Stimulated activated CD4-positive, alpha-beta T cell treated with anti-CD3 and anti-CD28 coated beads, TNF-alpha, amount 100 ng/mL, for 24 hours (primary cell): ENCODE measurements at places on chromosomes 4 and X.
A peak's percentile ranks its signal among the peaks of the same experiment; 100 is the strongest.

GRCh38 chr4:98996056-98996764 lies 689 bp downstream of the METAP1 start:
- DNase-seq = no peak

- no peak for DNase-seq
Measured at GRCh38 chr4:139025841-139026240, 10.3 kb downstream of the NOCT start.

DNA sequence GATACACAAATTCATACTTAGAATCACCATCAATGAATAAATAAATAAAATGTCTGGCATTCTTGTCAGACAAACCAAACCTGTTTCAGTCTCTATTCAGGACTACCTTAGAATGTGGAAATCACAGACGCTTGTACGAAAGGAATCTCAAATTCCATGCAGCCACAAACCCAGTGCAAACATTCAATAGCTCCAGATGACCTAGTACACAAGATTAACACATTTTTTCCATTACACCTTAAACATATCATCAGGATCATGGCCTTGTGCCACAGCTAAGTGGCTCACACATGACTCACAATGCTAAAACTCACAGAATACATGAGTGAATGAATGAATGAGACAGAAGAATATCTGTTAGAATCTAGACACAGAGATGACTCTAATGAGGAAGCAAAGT lies 134.2 kb downstream of the PWWP3B start:
- DNase-seq = no peak

- DNase-seq = no peak
Measured at GRCh38 chrX:48576108-48576507, 1.8 kb downstream of the RBM3 start.

DNA sequence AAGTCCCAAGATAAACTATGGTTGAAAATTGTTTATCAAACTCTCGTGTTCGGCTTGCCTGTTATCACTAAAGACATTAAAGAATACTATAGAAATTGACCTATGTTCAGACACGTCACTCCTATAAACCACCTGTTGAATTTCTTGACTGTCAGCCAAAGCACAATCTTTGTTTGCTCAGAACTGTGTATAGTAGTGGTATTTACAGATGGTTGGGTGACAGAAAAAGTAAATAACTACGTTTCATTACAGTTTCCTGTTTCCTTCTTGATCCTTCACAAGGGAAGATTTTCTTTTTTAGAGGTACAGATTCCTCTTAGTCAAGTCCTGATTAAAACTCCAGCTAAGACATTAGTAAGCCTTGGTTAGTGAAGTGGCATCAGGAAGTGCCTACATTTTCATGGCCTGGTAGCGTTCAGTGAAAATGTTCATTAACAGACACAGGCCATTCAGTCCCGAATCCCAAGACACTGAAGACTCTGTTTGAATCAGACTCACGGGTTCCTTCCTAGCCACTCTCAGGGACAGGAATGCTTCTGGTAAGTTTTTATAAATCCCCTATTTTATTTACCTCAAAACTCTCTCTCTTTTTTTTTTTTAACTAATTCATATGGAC lies at the start of gene SMIM31:
SMIM31 (plus strand) TSS at position 259 of the 616 bp plus-strand sequence. CDS start 16,313 bp downstream, outside the sequence.
- no peak for DNase-seq

GRCh38 chr4:169024762-169025161 lies 14.7 kb upstream of the CBR4 start:
- DNase-seq = no peak

DNA sequence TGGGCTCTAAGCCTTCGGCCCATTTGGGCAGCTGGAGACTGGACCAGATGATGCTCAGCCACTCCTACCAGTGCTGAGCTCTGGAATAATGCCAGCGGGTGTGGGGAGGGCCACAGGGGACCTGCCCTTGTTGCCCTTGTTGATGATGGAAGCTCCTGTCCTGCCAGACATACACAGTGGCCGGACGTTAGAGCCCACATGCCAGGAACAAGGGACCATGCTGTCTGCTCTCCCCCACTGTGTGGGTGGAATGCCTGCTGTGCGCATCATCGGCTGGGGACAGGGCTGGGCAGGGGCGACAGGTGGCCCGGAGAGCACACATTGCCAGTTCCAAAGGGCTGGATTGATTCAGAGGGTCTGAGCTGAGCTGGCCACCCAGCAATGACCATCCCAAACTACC lies 2.0 kb downstream of the ABLIM2 start:
- no peak for DNase-seq

DNA sequence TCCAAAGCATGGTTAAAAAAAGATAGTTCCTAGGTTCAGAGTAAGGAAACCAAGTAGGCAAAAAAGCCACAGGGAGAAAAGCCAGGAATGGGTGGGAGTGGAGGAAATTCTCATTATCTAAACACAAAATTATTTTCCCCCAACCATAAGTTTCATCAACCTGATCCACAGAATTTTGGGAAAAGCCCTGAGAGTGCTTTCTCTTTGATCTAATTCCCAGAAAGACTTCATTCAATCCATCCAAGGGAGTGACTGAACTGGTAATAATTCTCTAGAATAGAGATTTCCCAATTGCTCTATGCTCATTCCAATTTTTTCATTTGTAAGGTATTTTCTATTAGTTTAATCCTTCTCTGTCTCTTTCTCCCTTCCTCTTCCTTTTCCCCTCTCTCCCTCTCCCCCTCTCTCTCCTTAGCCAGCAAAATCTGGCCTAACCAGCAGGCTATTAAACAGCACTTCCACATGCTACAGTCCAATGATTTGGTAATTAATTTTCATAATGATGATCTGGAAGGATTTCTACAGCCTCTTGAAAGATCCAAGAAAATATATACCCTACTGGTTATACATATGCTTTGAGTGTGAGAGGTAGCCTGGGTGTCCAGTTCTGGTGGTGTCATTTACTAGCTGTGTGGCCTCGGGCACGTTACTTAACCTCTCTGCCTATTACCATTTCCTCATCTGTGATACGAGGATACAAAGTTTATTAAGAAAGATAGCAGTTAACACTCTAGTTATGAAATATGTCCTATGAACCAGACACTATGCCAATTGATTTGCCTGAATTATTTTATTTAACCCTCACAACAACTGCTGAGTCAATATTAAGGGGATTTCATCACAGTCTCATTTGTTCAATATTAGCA lies 251.5 kb upstream of the RASGEF1B start:
- DNase-seq = no peak

DNA sequence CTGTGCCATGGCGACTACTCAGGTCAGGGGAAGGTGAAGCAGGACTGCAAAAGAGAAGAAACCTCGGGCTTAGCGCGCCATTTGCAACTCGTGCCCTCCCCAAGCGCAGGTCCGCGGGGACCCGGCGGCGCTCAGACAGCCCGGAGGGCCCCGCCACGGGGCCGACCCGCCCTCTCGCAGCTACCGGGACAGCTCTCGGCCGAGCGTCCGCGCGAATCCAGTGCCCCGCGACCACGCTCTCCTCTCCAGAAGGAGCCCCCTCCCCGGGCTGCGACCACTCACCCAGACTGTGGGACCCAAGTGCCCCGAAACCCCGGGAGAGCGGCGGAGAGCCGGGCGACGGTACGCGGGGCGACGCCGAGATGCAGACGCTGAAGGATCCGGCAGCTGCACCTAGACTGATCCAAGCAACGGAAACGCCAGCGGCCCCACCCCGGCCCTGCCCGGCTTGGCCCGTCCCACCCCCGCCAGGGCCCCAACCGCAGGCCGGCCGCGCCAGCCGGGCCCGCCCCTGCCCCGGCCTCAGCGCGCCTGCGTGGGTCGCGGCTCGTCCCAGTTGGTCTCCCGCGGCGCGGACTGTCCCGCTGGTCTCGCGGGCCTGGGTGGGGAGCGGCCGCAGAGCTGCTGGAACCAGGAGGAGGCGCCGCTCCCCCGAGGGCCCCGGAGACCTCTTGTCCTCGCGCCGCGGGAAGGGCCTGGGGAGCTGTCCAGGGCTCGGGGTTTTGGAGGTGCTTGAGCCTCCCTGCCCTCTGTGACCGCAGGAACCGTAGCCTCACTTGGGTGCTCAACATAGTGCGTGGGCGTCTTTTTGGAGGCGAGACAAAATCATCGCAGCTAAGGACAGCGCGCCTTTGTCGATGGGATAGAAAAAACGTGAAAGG lies at the start of gene ANXA5:
ANXA5 (minus strand) TSS at position 400 of the 881 bp plus-strand sequence; CDS start at position 9, 391 bp downstream.
- DNase-seq = peak; percentile 81

- DNase-seq = no peak
Measured at GRCh38 chr4:114082348-114082747, 102.9 kb upstream of the ARSJ start.

- DNase-seq = no peak
Measured at GRCh38 chrX:11352296-11352741, 59.1 kb downstream of the AMELX start.

GRCh38 chr4:146132445-146132844 lies 43.1 kb upstream of the LSM6 start:
- no peak for DNase-seq

GRCh38 chrX:66008328-66008970 lies 31.4 kb downstream of the VSIG4 start:
- no peak for DNase-seq

DNA sequence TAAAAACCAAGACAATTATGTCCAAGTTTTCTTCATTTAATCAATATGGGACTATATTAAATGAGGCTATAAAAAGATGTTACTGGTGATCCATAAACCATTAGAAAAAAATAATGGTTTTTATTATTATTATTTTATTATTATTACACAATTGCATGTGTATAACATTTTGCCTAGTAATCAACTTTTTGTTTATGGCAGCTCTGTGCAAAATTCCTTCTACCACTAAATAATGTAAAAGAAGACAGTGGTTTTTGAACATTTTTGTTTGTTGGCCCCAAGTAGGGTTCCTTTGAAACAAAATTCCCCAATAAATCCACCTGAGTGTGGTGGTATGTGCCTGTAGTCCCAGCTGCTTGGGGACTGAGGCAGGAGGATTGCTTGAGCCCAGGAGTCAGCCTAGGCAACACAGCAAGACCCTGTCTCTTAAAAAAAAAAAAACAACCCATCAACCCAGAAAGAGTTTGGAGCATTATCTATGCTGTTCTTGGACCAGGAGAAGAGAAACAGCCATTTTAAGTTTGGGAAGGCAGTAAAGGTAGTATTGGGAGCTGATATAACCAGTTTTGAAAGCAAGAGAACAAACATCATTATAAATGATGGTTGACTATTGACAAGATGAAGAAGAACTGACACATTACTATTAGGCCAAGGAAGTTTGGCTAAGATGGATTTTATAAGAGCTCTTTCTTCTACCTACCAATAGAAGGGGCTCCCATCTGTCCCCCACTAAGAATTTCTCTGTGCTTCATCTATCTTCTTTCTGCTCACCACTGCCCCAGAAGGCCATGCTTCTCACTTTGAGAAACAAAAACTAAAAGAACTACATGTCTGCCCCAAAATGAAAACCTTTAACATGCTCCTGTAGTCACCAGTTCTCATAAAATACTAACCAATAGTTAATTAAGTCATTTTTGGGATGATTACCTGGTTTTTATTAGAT lies 2.2 kb downstream of the TMEM156 start:
- DNase-seq = no peak

GRCh38 chr4:158722291-158722916 lies 792 bp downstream of the PPID start:
- DNase-seq = no peak

- no peak for DNase-seq
Measured at GRCh38 chr4:35541146-35541887, 703.0 kb downstream of the ARAP2 start.

- DNase-seq = no peak
Measured at GRCh38 chr4:20832826-20833225, 132.6 kb downstream of the PACRGL start.

DNA sequence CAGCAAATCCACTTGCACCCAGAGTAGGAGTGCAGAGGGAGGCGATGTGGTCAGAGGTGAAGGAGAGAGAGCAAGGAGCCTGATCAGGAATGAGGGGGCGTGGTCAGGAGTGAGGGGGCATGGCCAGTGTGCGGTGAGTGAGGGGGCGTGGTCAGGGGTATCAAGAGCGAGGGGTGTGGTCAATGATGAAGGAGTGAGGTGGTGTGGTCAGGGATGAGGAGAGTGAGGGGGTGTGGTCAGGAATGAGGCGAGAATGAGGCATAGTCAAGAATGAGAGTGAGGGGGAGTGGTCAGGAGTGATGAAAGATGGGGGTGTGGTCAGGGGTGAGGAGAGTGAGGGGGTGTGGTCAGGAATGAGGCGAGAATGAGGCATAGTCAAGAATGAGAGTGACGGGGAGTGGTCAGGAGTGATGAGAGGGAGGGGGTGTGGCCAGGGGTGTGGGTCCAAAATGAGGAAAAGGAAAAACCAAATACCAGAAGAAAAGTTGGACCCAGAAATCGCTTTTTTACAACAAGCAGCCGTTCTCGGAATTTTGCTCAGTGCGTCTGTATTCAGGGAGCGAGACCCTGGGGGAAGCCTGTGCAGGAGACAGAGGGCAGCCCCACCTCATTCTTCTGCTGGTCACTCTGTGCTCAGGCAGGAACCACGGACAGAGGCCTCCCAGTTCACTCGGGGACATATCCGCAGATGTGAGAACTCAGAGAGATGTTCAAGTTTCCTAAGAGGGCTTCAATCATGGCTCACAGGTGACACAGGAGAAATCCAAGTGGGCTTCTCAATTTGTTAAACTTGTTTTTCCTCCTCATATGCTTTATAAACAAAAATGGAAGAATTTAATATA lies 47.5 kb downstream of the MAGEA1 start:
- DNase-seq = no peak

GRCh38 chr4:85656759-85657505 lies 182.0 kb downstream of the ARHGAP24 start:
- no peak for DNase-seq

DNA sequence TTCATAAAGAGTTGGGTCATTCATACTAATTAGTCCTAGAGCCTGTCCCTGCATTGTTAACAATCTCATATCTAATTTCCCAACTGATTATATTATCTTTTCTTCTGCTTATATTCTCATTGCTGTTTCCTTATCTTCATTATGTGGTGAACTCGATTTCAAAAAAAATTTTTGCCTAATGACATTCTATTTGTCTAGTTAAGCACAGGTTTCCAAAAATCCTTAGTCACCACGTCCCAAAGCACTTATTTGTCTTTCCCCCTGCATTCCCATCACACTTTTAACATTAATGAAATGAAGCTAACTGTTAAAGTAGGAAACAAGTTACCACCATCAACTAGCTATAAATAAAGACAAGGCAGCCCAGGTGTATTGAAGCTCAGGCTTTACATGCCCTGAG lies 131.1 kb downstream of the IQCM start:
- no peak for DNase-seq

DNA sequence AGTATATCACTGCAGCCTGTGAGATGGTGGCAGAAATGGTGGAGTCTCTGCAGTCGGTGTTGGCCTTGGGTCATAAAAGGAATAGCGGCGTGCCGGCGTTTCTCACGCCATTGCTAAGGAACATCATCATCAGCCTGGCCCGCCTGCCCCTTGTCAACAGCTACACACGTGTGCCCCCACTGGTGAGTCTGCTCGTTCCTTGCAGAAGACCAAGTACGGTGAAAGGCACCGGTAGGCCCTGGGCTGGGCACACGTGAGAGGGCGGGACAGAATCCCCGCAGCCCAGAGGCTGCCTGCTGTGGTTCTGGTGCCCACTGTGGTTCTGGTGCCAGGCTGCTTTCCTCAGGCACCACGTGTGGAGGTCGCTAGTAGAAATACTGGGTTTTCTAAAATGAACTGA lies 31.2 kb upstream of the MSANTD1 start:
- DNase-seq = no peak

GRCh38 chrX:41184312-41184711 lies 99.1 kb downstream of the USP9X start:
- no peak for DNase-seq
